ENCODE measurements at places on chromosomes 2 and 18.
A peak's percentile ranks its signal among the peaks of the same experiment; 100 is the strongest.

GRCh38 chr18:24656050-24656449 lies 195.6 kb downstream of the HRH4 start:
- no peak for DNase-seq

DNA sequence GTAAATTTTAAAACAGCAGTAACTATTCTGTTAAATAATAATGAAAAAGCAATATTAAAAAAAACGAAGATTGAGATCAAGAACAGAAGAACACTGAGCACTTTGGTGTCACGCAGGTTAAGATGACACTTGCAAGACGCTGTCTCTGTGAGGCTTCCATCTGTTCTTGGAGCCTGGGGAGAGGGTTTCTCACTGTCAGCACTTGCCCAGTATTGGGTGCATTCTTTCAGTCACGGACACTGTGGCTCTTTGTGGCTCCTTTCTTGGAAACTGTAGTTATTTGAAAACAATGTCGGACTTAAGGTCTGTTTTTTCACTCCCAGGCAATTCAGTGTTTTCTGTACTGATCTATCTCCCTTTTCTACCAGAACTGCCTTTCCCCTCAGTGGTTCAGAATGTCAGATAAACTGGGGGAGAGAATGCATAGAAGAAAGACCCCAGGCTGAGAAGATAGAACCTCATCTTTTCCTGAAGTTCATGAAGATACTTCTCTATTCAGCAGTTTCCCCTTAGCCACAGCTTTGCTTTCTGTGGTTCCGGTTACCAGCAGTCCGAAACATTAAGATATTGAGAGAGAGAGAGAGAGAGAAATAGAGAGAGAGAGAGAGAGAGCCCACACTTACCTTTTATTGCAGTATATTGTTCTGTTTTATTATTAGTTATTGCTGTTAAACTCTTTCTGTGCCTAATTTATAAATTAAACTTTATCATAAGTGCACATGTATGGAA lies 283.3 kb downstream of the DCDC2C start:
- no peak for DNase-seq

DNA sequence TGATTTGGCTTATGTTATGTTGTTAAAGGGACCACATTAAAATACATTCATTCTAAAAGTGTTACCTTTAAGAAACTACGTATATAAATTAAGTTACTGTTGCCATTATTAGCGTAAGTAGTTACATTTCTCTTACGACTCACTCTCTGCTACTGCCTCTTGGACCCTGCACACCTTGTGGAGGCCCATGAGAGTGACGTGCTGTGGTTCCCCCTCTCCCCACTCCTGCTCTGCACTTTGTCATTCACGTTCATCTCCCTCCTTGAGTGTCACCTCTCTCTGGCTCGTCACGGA lies 830 bp upstream of the MERTK start:
- no peak for DNase-seq

DNA sequence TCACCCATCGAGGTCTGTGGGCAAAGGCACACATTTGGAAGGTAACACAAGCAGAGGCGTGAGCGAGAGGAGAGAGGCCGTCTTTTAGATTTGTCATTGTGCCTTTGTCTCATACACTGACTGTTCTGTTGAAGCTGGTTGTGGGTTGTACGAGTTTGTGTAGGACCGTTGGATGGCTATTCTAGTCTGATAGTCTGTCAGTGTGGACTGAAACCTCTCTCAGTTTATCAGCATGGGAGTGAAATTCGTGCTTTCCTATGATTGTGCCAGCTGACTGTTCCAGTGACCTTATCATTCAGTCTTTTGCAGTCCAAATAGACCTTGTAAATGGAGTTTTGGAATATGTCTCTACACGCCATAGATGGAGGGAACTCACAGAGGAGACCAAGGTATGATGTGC lies 143.5 kb downstream of the LDLRAD4 start:
- DNase-seq, result no peak

DNA sequence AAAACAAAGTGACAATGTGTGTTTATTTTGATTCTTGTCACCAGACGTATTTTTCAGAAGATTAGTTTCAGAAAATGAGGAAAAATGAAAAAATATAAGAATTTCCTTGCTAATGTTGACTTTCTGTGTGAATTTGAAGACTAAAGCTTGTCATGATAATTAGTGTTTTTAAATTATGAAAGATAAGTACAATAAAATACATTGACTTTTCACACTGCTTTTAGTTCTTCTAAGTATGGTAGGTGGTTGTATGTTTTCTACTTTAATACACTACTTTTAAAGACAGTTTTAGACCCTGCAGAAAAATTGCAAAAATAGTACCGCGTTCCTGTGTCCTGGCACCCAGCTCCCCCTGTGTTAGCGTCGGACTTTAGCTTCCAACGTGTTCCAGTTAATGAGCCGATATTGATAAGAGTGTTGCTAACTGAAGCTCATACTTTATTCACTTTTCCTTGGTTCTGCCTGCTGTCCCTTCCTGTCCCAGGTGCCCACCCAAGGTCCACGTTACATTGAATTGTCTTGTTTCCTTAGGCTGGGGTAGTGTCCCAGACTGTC lies 695 bp downstream of the RBFA start:
- no peak for DNase-seq

DNA sequence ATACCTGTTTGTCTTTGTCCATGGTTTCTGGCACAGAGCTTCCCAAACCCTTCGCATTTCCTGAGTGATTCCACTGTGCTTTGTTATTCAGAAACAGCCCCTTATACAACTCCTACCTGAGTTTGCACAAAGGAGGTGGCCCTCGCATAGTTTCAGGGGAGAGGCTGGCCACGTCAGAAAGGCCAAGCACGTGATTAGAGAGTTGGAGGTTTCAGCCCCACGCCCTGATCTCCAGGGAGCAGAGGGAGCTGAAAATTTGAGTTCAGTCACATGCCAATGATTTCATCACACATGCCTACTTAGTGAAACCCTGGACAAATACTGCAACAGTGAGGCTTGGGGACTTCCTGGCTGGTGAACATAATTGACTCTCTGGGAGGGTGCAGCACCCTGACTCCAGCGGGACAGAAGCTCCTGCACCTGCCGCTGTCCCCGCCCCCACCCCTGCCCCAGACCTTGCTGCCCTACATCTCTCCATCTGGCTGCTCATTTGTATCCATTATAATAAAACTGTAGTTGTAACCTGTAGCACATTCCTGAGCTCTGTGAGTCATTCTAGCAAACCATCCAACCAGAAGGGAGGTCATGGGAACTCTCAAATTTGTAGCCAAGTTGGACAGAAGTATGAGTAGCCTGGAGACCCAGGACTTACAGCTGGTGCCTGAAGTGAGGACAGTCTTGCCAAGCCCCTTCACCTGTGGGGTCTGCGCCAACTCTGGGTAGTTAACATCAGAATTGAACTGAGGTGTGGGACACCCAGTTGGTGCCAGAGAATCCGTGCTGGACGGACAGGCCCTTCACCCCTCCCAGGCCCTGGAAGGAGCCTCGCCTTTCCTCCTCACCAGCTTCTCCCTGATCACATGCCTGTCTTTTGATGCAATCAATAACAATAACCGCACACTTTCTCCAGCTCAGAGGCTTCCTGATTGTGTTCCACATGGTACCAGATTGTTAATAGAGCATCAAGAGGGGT lies 224.3 kb downstream of the ANAPC1 start:
- peak; percentile 28 for DNase-seq

GRCh38 chr2:23387221-23387550 lies 2.2 kb downstream of the KLHL29 start:
- no peak for DNase-seq

GRCh38 chr18:46414863-46415262 lies 242.2 kb downstream of the LOXHD1 start:
- DNase-seq, result no peak

DNA sequence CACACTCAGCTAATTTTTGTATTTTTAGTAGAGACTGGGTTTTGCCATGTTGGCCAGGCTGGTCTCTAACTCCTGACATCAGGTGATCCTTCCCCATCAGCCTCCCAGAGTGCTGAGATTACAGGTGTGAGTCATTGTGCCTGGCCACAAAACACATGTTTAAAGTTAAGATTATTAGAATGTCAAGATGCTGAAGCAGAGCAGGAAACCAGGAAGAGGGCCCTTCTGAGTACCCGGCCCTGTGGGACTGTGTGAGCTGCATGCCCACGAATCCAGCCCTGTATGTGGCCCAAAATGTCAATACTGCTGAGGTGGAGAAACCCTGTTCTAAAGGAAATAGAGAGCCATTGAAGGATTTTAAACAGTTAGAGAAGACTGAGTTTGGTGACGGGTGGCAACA lies 31.0 kb upstream of the REV1 start:
- no peak for DNase-seq

GRCh38 chr2:38892819-38893218 lies 3.1 kb downstream of the ARHGEF33 start:
- no peak for DNase-seq

DNA sequence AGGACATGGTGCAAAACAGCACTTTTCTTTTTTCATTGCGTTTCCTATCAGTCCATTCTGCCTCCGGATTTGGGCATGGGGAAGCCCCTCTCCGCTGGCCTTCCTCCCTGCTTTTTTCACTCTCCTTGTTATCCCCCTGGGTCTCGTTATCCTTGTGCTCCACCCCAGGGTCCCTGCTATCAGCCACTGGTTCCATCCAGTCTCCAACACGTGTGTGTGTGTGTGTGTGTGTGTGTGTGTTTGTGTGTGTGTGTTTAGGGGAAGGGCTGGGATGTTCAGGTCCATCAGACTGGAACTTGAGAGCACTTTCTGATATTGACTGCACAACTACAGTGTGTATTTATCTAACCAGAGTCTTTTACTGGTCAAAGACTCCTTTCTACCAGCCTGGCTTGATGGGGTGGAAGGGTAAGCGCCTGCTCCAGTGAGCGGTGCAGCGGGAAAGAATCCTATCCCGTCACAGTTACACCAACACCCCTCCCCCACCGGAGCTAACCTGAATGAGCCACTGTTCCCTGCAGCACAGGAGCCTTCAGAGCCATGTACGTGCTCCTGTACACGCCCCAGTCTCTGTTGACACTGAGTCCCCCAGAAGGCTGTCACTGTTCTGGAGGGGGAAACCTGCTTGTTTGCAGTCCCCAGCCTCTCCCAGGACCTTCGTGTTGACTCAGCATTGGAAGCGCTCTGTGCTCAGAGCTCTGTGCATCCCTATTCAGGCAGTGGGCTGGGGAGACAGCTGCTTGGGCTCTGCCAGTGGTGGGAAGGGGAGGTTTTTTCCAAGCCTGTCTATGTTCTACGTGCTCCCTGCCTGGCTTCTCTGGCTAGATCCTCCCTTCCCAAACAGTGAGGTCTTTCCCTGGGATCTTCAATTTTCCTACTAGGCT lies 4.6 kb downstream of the INHA start:
- no peak for DNase-seq

DNA sequence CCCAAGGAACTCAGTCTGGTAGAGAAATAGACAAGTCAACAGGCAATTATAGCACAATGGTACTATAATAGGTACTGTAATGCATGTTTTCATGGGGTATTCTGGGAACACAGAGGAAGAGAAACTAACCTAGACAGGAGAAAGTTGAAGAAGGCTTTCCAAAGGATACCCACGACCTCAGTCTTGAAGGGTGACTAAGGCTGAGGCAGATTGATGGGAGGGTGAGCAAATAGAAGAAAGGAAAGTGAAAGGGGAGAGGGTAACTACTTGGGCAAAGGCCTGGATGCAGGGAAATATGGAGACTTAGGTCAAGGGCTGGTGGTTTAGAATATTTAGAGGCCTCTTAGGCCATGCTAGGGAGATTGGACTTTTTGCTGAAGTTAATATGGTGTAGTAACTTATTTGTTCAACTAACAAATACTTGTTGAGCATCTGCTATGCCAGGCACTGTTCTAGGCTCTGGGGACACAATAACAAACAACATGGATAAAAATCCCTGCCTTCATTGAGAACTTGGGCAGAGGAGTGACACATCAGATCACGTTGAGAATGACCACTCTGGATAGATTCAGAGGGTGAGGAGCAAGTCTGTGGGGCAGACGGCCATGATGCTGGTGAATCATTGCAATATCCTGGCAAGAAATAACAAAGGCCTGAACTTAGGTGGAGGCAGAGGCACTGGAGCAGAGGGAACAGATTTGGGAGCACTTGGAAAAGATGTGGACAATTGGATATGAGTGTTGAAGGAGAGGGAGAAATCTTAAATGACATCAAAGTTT lies 56.4 kb downstream of the PLB1 start:
- no peak for DNase-seq

- DNase-seq, result peak; percentile 73
These were observed 2.4 kb upstream of the HOXD12 start for GRCh38 chr2:176096986-176097819.

- DNase-seq, result no peak
These were observed 36.3 kb downstream of the RTP5 start for GRCh38 chr2:241905716-241906377.

- DNase-seq, result no peak
These were observed 24.5 kb upstream of the PPP4R1 start for GRCh38 chr18:9638886-9639285.

DNA sequence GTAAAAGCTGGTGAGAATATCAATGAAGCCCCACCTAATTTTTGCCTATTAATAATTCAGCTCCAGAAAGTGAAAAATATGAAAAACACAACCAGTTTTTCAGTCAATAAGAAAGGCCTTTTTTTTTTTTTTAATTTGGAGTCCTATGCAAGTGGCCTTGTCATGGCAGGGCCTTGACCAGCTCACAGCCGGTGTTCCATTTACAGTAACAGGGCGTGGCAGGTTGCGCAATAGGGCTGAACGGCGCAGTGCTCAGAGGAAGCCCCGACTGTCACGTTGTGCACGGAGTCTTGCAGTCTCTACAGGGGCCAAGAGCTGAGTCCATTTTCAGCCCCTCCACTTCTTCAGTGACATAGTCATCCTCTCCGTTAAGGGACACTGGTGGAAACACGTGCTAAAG lies 184.1 kb upstream of the FN1 start:
- DNase-seq, result no peak

GRCh38 chr18:67428158-67428557 lies 88.4 kb downstream of the DSEL start:
- no peak for DNase-seq

GRCh38 chr2:233060501-233060979 lies 398 bp downstream of the INPP5D start:
- DNase-seq, result no peak

- no peak for DNase-seq
These were observed 31.8 kb downstream of the HDAC4 start for GRCh38 chr2:239368906-239369552.

DNA sequence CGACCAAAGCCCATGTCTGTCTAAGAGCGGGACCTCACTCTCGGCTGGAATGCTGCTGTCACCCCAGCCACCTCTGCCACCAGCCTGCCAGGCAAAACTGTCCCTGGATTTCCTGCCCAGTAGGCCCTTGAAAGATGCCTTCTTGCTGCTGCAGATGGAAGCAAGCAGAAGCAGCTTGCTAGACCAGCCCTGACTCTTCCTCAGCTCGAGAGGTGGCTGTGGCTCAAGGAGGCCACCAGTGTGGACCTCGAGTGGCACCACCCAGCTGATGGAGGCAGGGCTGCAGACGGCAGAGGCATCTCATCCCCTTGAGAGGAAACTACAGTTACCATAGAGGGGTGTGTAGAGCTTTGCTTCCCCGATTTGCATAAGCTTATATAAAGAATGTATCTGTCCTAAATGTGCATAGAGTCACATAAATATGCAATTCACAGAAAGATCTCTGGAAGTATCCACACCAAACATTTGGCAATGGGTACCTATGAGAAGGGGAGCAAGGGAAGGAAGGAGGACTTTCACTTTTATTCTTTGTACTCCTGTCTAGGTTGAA lies 20.6 kb downstream of the ADCY3 start:
- no peak for DNase-seq

Data from lung microvascular endothelial cell (primary cell).